ENCODE measurements at places on chromosomes 7 and 10.

GRCh38 chr7:1136841-1137516 lies 23.0 kb downstream of the ZFAND2A start:
- no peak for DNase-seq

DNA sequence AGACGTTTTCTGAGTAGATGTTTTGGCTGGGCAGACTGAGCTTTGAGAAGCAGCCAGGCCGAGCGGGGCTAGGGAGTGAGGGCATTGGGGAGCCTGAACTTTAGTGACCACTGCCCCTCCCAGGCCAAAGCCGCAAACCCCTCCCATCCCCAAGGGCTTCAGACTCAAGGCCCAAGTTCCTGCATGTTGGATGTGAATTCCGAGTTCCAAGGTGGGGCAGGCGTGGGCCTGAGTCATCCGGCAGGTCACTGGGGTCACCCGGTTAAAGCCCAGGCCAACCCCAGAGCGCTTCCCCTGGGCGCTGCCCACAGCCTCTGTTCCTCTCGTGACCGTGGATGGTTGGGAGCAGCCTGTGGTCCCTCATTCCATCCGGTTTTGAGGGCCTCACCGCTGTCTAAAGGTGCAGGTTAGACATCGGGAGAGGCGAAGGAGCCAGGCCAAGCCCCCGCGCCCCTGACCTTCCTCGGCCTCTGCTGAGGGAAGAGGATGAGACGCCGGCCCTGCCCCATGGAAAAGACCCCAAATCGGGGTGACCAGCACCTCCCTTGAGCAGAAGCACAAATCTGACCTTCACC lies 6.9 kb upstream of the PDGFA start:
- no peak for DNase-seq

DNA sequence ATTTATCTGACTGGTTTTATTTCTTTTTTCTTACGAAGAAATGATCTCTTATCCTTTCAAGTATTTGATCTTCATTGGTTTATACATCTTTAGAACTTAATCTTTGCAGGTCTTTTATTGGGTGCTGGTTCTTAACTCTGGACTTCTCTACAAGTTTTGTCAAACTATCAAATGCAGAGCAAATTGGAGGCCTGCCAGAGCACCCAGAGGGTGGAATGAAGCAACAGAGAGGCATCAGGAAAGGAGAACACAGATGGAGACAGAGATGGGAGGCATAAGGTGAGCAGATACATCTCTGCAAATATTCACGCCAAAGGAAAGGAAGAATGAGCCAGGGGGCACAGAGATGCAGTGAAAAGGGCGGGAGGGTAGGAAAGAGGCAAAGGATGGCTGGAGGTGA lies 130.3 kb downstream of the PKD1L1 start:
- DNase-seq = peak; percentile 36

GRCh38 chr7:80943342-80943741 lies 24.5 kb upstream of the SEMA3C start:
- no peak for DNase-seq

DNA sequence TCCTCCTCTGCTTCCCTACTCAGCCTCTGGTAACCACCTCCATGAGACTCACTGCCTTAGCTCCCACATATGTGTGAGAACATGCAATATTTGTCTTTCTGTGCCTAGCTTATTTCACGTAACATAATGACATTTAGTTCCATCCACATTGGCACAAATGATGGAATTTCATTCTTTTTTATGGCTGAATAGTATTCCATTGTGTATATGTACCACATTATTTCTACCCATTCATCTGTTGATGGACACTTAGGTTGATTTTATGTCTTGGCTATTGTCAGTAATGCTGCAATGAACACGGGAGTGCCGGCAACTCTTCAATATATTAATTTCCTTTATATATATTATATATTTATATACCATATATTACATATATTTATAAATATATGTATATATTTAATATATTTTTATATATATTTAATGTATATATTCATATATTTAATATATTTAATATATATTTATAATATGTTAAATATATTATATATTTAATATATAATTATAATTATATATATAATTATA lies 1046.9 kb downstream of the DNAJB9 start:
- no peak for DNase-seq

DNA sequence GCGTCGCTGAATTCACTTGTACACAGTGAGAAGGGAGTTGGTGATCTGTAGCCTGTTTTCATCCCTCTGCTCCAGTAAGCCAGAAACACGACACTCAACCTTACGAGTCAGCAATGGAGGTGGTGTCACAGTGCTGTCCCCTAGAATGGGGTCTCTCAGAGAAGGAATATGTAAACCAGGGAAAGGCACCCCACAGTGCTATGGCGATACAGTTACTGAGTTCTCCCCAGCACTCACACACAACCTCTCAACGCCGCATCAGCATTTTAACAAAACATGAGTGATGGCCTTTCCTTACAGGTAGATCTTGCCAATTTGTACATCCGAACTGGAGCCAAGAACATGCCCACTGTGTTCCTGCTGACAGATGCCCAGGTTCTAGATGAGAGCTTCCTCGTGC lies 196.3 kb downstream of the CDCA7L start:
- DNase-seq = no peak

GRCh38 chr10:78199005-78199725 lies 165.5 kb downstream of the RPS24 start:
- no peak for DNase-seq

- no peak for DNase-seq
Observed at GRCh38 chr7:28850699-28851098, 107.4 kb downstream of the TRIL start.

DNA sequence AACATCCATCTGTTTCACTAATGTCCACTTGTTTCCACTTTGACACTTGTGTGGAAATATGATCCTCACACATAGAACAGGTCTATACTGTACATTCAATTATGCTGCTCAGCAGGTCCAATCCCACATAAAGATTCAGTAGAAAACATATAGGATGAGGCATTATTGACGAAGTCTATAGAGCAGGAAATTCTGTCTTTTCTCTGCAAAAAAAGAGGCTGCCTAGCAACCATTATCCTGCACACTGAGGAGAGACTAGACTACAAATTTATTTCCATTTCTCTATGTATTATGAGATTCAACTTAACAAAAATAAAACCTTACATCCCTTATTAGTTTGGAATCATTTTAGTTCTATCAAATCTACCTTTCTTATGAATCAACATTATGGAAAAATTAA lies 204.6 kb upstream of the POM121L12 start:
- no peak for DNase-seq

GRCh38 chr10:8041992-8042720 lies 12.3 kb upstream of the GATA3 start:
- DNase-seq = no peak

- peak; percentile 16 for DNase-seq
Observed at GRCh38 chr7:102463841-102464576, 654 bp downstream of the ALKBH4 start.

- no peak for DNase-seq
Observed at GRCh38 chr7:110317541-110318265, 773.2 kb upstream of the LRRN3 start.

DNA sequence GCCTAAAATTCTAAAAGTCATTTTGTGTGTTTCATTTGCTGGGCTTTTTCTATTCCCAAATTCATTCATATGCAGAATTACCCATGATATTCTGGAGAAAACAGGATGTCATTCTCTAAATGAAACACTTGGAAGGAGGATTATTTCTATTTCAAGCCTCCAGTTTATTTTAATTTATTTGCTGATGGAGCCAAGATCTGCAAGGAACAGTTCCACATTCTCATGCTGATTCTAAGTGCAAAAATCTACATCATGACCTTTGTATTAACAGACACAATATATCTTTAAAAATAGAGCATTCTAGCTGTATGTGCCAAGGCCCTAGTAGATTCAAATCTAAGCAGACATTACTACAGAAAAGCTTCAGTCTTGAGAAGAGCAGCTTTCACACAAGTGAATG lies 51.3 kb upstream of the KCND2 start:
- no peak for DNase-seq

GRCh38 chr10:123621492-123621891 lies 44.7 kb upstream of the GPR26 start:
- no peak for DNase-seq

DNA sequence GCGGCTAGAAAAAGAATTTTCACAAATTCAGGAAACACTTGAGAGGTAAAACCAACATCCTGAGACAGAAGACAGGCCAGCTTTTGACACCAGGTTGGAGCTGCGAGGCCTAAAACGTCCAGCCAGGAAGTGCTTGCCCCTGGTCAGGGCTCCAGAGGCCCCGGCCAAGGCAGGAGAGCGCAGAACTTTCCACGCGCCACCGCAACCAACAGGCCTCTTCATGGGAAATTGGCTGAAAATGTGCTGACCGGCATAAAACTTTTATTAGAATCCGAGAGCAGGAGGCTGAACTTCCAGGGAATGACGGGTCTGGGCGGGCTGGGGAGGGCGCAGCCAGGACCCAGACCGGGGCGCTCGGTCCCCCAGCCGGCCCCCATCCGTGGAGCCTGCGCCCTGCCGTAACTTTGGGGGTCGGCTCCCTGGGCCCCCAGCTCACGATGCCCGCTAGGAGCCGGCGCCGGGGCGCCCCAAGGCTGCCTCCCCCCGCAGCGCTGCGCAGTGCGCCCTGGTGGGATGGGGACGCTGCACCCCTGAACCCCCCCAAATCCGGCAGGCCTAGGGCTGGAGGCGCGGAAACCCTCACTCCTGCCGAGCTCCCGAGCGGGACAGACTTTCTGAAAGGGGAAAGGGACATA lies 414.0 kb upstream of the MKI67 start:
- no peak for DNase-seq

DNA sequence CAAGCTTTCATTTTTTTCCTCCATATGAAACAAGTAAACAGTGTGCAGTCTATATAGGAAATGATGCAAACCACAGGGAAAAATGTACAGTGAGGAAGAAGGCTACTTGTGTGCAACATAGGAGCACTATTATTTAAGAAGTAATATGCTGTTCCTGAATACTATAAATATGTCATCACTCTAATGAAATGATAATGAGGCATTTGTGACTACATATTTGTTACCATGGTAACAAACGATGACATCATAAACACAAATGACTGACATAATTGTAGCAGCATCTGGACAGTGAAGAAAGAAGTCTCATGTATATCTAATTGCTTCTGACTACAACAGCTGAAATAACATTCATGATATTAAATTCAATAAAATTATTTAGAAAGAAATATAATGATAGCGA lies 164.8 kb downstream of the C7orf25 start:
- no peak for DNase-seq

DNA sequence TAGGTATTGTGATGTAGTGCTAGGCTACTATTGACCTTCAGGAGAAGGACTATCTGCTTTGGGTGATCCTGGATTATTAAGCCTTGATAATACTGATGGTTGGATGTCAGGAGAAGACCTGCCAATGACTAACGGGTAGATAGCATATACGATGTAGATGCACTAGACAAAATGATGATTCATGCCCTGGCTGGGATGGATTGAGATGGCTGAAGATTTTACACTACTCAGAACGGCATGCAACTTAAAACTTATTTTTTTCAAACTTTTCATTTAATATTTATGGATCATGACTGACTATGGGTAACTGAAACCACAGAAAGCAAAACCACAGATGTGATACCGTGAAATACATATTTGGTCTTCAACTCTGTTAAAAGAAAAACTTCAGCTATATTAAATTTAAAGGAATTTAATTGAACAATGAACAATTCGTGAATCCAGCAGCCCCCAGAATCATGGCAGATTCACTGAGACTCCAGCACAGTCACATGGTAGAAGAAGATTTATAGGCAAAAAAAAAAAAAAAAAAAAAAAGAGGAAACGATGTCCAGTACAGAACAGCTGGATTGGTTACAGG lies 124.6 kb upstream of the CDK13 start:
- DNase-seq = no peak

- DNase-seq = no peak
Observed at GRCh38 chr7:147079921-147080420, 963.4 kb downstream of the CNTNAP2 start.

GRCh38 chr7:107622429-107622828 lies 38.2 kb upstream of the SLC26A4 start:
- DNase-seq = peak; percentile 45

DNA sequence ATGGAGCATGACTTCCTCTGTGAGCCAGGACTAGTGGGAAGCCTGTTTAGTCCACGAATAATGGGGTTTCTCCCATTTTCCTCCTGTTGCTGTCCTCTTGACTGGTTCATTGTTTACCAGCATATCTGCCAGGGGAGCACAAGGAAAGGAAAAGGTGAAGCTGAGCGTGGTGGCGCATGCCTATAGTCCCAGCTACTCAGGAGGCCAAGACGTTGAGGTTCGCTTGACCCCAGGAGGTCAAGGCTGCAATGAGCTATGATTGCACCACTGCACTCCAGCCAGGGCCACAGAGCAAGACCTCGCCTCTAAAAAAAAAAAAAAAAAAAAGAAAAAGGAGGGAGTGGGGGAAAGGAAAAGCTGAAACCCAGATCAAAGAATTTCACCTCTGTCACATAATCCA lies 5.8 kb upstream of the IL2RA start:
- no peak for DNase-seq

GRCh38 chr10:89332123-89332633 lies 4.4 kb downstream of the IFIT3 start:
- DNase-seq = peak; percentile 82

GRCh38 chr10:6347391-6347951 lies 144.7 kb downstream of the PFKFB3 start:
- DNase-seq = no peak

DNA sequence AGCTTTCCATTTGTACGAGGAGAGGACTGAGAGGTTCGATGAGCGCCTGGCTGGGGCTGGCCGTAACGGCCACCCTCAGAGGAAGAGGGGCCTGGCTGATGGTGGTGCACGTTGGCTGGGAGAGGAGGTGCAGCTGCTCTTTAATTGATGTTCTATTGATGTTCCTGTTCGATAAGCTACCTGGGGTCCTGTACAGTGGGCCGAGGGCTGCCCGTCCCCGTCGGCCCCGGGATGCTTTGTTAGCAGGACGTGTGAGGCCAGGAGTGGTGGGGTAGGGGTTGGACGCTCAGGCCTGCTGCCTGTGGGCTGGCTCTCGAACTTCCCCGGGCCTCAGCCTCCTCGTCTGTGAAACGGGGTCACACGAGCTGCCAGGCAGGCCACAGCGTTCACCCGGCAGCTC lies 25.4 kb downstream of the FAM20C start:
- no peak for DNase-seq

GRCh38 chr7:46100521-46100920 lies 179.4 kb upstream of the IGFBP3 start:
- no peak for DNase-seq

DNA sequence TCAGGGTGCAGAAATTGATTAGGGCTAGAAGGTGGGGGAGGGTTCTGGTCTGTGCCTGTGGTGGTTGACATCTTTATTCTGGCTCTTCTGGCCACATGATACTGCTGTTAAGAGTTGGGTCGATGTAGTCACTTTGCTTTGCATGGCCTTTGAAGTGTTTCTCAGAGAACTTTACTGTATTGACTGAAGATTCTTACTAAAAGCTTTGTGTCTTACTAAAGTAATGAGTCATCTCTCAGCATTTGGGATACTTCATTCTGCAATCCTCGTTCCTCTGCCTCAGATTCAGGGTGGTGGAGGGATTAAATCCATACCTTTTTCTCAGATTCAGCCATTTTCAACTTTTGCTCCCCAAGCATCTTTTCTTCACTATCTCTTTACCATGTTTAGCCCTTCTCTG lies 38.6 kb downstream of the STEAP4 start:
- DNase-seq = no peak

GRCh38 chr10:104966563-104967297 lies 325.6 kb downstream of the SORCS3 start:
- no peak for DNase-seq

Measured in fibroblast of the aortic adventitia (primary cell).